SK-N-MC (cell line): ENCODE measurements at places on chromosomes 16 and 17.

DNA sequence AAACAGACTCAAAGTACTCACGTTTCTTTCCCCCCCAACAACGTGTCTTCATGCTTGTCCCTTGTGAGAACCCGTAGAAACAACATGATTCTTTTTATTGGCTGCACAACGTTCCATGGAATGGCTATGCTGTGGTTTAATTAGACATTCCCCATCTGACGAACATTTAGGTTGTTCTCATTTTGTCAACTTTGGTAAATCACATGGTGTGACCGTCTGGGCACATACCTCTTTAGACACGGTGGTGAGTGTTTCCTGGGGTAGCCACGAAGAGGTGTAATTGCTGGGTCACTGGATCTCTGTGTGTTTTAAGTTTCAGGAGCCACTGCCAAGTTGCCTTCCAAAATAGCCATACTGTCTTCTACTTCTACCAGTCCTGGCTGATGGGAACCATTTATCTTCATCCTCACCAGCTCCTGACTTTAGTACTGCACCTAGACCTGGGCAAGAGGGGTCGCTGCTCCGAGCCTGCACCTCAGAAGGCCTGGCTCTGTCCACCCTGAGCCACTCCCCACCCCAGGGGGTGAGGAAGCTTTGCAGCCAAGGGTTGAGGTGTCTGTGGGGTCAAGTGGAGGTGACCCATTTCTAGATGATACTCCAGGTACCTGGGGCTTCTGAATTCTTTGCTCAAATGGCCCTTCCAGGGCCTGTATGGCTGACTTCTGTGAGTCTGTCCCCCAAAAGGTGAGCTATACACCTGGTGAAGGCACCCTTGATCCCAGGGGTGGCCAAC, 84.7 kb downstream of the IRX5 start:
- no peak for DNase-seq

- DNase-seq = no peak
These were observed 2.8 kb upstream of the KSR1 start for GRCh38 chr17:27453471-27453870.

DNA sequence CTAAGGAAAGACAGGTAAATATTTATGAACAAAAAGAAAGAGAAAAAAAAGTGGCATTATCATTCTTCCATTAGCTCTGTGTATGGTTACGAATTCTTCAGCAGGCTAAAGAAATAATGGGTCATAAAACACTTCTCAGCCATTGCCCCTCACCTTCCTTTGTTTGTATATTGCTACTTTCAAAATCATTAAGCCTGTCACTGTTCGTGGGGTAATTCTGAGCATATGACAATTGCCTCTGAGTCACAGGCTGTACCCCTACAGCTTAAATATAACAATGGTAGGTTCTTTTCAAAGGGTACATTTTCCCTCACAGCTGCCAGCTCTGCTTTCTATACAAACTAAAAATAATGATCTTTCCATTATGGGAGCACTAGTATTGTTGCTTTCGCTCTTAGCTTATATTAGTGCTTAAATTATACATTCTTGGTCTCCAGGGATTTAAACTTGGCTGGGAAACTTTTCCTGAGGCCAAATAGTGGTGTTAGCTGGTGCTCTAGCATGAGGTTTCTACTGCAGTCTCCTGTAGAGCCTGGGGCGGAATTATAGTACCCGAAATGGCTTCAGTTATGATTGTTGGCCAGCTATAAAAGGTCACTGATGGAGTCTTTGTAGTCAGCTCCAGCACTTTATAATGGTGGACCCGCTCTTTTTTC, 74.7 kb upstream of the CDH11 start:
- DNase-seq = peak; percentile 58

DNA sequence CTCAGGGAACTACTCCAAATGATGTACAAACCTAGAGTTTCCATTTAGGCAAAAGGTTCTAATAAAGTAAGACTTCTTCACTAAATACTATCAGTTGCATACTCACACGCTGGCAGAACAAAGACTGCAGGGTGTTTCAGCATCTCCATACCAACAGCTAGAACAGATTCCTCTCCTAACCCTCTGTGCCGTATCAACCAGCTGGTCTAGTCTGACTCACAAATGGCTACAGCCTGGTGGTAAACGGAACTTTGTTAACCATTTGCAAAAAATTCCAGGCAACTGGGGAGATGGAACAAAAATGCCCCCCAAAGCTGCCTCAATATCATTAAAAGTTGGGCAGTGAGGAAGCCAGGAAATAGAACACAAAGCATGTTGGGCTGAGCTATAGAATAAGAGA, 217.1 kb downstream of the GRIN2A start:
- DNase-seq = no peak

- no peak for DNase-seq
These were observed 485.7 kb downstream of the HS3ST4 start for GRCh38 chr16:26177438-26177837.

DNA sequence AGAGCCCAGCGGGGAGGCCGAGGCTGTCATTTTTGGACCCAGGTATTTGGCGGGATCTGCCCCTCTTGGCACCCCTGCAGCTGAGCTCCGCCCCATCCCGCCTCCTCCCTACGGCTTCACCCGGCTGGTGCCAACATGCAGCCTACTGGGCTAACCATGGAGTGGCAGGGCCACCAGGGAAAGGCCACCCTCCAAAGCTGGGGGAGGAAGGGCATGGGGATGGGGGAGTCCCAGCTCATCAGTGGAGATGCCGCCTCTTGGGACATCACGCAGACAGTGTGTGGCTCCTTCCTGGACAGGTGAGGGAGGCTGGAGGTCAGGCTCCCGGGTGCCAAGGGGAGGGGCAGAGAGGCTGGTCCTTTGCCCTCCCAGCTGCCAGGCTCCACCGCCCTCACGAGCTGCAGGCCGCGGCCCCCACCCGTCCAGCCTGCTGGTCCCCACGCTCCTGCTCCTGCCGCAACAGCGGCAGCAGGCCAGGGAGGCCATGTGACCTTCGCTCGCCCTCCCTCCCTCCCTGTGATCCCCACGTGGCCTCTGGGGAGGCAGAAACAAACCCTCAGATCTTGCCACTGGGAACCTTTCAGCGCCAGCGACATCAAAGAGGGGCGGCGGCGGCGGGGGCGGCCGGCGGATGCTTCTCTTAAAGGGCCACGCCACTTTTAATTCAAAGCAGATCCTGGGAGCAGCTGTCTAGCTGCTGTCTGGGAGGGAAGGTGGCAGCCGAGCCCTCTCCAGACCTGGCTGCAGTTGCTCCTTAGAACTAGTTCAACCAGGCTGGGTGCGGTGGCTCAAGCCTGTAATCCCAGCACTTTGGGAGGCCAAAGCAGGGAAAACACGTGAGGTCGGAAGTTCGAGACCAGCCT, 6.8 kb upstream of the NOTUM start:
- no peak for DNase-seq

DNA sequence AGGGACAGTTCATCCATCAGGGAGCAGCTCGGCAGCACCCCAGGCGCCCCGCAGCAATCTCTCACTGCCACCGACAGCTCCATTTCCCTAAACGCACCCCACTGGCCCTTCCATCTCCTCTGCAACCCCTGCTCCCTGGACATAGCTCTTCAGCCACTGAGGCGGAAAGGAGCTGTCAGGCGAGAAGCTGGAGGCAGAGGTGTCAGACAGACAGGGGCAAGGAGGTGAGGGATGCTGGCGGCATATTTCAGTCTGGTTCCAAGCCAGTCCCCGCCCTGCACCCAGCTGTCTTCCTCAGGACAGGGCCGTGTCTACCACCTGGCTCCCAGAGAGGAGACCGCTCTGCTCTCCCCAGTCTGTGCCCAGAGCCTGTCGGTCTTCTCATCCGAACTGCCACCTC, 9.7 kb downstream of the ACLY start:
- no peak for DNase-seq

DNA sequence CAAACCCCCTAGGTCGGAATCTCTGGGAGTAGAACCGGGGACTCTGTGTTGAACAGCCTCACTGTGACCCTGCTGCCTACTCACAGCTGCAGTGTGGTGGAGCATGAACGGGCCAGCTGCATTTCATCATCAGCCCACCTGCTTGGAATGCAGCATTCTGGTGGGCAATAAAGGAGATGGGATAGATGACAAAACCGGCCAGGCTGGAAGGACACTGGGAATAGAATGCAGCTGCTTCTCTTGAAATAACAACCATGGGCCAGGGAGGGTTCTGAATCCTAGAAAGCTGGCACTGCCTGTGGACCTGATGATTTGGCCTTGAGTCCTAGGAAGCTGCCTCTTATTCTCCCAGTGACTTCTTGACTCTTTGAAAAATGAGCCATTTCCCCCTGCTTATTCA, 23.5 kb downstream of the CFAP97D1 start:
- DNase-seq = no peak
